ENCODE measurements at places on chromosomes 2 and 18. TPM values are rescaled to one million over a fixed set of nuclear protein-coding genes. Genes with fewer than 3 reads are reported as not detected.

- no peak for DNase-seq
These were observed 168.5 kb downstream of the TMEFF2 start for GRCh38 chr2:192026059-192026824.

DNA sequence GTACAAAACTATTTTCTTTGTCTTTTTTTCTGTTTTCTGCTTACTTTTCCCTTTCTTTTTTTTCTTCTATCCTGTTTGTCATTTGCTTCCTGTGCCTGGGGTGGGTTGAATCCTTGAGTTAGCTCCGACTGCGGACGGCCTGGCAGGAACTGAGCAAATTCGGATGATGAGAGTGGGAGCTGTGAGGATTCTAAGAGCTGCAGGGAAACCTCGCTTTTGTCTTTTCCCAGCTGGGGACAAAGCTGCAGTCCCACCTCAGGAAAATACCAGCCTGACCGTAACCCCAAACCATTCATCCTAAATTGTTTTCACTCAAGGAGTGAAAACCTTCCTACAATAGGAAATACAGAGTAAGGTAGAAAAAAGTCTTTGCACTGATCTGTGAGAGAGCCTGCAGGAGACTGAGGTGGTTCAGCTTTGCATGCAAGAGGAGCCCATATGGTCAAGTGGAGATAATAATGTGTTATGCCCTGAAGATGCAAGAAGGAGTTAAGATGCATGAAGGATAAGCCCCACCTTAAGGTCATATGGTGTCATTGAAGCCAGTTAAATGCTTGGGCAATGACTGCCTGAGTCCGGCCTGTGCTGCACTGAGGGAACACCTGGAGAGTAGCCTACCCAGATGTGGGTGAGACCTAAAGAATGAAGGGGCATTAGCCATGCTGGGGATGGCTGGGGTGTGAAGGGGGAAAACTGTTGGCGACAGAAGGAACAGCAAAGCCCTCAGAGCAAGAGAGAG lies 31.7 kb upstream of the ARL4C start:
- DNase-seq = no peak

KANSL1L gene
- total RNA-seq = 39.6 TPM

GRCh38 chr2:241123816-241124536 lies 21.9 kb upstream of the MTERF4 start:
- DNase-seq = no peak

CERS6 gene
- total RNA-seq = 10.9 TPM

DNA sequence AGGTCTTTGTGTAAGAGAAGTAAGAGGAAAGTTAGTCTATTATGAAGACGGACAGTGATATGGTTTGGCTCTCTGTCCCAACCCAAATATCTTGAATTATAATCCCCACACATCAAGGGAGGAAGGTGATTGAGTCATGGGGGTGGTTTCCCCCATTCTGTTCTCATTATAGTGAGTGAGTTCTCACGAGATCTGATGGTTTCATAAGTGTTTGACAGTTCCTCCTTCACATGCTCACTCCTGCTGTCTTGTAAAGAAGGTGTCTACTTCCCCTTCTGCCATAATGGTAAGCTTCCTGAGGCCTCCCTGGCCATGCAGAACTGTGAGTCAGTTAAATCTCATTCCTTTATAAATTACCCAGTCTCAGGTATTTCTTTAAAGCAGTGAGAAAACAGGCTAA lies 67.6 kb downstream of the NEURL3 start:
- DNase-seq = no peak

- no peak for DNase-seq
These were observed 1544.4 kb downstream of the LRP1B start for GRCh38 chr2:140586379-140586778.
